Suppressor macrophage (primary cell): ENCODE measurements at places on chromosomes 11 and 22.

GRCh38 chr22:23113067-23113846 is 28.5 kb downstream of the RSPH14 start:
- no peak for DNase-seq

- DNase-seq, result no peak
Measured at GRCh38 chr11:102761646-102762238, 18.7 kb downstream of the MMP10 start.

DNA sequence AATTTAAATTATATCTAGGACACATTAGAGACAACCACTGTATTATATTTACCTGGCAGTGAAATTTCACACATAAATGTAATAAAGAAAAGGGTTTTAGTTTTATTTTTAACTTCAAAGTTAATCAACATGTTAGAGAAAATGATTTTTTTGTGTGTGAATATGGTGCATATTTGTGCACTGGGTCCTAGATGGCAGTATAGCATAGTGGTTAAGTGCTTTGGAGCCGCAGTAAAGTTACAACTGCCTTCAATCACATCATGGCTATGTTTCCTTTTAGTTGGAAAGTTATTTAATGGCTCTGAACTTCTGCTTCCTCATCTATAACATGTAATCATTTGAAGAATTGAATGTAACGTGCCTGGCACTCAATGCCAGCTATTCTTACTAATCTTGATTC is 108.9 kb upstream of the DDI1 start:
- DNase-seq, result peak; percentile 22

DNA sequence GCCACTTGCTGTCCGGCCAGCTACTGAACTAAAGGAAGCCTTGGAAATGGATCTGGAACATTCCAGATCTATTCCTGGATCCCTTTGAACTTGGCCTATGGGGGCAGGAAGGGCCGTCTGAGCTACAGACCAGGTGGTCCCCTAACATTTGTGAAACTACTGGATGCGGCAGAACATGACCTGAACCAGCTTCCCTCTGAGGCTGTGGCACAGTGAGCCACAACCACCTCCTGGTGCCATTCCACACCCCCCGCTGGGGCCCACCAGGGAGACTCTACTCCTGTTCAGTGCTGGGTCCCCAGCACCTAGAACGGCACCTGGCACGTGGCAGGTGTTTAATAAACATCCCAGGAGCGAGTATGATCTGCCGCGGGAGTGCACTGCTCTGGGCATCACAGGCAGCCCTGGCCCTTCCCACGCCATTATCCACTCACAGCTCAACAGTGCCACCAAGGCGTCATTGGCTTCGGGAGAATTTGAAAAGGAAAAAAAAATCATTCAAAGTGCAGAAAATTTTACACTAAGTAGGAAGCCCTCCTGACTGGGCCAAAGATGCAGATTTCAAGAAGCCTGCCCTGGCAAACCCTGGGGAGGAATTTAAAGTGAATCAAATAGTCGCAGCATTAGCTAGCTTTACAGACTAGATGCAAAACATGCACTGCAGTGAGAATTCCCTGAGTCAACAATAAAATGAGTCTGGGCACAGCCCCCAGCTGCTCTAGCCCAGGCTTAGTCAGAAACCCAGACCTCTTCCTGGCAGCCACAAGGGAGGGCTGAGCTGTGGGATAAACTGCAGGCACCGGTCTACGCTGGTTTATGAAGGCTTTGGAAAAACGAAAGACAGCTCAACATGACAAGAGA is 14.3 kb upstream of the EFCAB6 start:
- DNase-seq, result peak; percentile 23

DNA sequence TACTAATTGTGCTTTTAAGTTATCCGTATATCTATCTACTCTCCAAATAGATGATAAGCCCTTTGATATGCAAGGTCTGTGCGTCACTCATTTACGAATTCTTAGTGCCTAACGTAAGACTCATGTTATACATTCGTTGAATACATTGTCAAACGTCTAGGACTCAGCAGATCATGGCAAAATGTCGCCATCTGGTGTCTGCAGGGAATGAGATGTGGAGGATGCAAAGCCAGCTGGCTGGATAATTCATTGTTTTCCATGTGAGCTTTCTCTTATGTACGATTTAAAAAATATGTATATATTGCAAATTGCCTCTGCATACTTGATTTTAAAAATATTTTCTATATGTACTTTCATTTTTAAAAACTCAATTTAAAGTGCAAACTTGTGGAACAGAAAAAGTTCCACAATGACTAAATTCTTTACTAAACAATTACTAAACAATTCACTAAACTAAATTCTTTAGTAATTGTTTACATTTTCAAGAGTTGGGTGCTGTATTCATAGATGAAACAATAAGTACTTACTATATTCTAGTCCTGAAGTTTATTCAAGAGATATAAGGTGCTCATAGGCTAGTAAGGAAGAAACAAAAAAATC is 33.8 kb downstream of the ZNF202 start:
- peak; percentile 65 for DNase-seq

- peak; percentile 71 for DNase-seq
Measured at GRCh38 chr11:18115360-18116127, 9.7 kb upstream of the SAAL1 start.

DNA sequence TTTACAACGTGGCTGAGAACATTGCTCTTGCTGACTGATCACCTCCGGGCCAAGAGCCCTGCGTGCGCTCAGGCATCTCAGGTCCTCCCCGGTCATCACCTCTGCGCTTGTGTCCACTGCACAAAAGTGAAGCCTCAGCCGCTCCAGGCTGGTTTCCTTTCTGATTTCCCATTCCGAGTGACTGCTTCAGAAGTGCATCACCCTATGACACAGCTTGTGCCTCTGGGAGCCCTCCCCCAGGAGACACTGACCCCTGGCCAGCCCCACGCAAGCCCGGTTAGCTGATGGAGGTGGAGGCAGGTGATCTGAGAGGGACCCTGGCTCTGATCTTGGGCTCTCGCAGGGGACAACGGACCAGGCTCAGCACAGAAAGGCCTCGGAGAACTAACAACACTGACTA is 38.3 kb upstream of the GNB1L start:
- DNase-seq, result no peak

DNA sequence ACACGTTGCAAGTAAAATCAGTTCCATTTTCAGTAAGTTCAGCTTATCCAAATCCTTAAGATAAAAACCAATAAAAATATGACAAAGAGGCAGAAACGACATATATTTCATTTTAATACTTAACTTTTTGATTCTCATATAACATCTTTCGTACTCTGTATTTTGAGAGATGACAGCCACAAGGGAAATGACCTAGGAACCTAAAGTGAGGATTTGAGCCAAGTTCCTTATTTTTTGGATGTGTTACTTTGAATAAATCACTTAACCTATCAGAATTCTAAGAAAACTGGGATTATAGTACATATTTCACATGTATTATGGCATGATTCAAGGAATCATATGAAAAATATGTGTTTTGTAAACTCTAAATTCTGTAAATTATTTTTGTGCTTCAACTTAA is 143.6 kb upstream of the TRPC6 start:
- no peak for DNase-seq

GRCh38 chr11:66347425-66348276 is at the start of gene B4GAT1:
TSS of gene B4GAT1 (minus strand) at chr11:66347629. CDS start at chr11:66347545, 84 bp downstream.
- peak; percentile 82 for DNase-seq

DNA sequence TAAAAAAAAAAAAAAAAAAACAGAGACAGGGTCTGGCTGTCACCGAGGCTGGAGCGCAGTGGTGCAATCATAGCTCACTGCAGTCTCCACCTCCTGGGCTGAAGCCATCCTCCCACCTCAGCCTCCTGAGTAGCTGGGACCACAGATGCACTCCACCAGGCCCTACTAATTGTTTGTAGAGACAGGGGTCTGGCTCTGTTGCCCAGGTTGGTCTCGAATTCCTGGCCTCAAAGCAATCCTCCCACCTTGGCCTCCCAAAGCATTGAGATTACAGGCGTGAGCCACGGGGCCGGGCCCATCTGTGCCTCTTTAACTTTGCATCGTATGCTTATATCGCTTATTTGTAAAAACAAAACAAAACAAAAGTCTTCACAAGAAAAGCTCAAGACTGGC is 3.1 kb downstream of the CPT1A start:
- no peak for DNase-seq

DNA sequence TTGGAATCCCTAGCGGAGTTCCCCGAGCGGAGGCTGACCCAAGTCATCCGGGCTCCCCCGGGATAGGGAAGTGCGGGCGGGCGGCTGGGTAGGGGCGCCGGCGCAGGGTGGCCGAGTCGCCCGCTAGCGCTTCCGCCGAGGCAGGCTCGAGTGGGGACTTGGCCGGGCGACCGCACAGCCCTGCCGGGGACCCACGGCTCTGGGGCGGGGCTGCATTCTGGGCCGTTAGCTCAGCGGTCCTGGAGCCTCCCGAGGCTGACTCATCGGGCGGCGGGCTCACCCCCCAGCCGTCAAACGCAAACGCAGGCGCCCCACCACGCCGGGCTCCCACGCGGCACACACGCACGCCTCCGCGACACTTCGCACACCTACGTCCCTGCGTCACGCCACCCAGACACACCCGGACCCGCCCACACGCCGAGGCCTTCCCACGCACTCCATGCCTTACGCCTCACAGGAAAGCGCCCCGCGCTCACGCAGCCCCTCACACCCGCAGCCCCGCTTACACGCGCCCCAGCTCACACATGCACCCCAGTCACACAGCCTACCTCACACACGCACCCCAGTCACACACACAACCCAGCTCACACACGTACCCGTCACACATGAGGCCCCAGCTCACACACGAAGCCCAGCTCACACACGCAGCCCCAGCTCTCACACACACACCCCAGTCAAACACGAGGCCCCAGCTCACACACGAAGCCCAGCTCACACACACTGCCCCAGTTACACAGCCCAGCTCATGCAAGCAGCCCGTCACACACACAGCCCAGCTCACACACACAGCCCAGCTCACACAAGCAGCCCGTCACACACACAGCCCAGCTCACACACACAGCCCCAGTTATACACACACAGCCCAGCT is 1.2 kb downstream of the PHLDB1 start:
- peak; percentile 86 for DNase-seq

GRCh38 chr11:68655406-68655805 is 28.9 kb upstream of the GAL start:
- no peak for DNase-seq

DNA sequence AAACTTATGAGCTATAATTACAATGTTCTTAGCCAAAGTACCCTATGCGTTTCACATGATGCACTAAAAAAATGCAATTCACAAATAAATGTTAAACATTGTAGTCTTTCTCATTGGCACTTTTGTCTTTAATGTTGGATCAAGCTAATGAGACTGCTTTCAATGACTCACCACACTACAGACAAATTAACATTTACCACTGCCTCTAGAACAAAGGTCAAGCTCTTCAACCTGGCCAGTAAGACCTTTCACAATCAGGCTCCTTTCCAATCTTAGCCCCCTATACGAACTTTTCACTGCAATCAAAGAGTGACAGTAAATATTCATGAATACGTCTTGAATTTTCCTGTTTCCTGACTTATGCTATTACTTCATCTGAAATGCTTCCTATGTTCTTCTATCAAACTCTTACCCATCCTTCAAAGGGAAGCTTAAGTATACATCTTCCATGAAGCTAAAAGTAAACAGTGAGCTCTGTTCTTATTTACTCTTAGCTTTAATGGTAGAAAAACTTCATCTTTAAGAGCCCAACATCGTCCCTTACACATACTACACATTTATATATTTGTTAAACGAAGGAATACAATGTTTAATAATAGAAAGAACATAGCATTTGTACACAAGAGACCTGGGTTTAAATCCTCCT is 326.6 kb upstream of the PITPNB start:
- DNase-seq, result no peak

- peak; percentile 33 for DNase-seq
Measured at GRCh38 chr22:45082795-45083194, 73.0 kb upstream of the PHF21B start.

DNA sequence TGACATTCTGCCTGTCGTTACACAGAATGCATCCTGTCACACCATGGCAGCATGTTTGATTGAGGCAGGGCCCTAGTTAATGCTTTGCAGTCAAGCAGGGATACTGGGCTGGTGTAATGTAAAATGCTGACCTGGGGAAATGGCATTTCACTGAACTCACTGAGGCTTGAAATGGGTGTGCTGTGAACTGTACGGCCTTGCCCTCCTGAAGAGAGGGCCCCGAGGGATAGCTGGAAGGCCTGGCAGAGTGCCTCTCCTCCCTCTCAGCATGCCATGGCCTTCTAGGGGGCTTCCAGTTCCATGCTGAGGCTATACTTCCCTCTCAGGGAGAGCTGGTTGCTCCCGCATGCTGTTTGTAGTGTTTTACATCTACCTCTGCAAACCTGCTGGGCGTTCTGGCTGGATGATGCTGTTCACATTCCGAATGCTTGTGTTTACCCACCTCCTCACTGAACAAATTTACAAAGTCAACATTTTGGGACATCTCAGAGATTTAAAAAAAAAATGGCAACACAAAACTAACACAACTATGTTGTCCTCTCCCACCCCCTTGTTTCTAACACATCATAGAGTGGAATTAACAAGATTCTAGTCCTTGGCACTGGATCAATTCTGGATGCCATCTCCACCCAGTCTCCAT is 416.7 kb upstream of the CADM1 start:
- no peak for DNase-seq

- no peak for DNase-seq
Measured at GRCh38 chr11:43685440-43685839, 4.9 kb downstream of the HSD17B12 start.

- peak; percentile 5 for DNase-seq
Measured at GRCh38 chr11:90134478-90135003, at the start of gene NAALAD2. TSS of gene NAALAD2 (plus strand) at chr11:90134663. CDS start at chr11:90134759, 96 bp downstream.

DNA sequence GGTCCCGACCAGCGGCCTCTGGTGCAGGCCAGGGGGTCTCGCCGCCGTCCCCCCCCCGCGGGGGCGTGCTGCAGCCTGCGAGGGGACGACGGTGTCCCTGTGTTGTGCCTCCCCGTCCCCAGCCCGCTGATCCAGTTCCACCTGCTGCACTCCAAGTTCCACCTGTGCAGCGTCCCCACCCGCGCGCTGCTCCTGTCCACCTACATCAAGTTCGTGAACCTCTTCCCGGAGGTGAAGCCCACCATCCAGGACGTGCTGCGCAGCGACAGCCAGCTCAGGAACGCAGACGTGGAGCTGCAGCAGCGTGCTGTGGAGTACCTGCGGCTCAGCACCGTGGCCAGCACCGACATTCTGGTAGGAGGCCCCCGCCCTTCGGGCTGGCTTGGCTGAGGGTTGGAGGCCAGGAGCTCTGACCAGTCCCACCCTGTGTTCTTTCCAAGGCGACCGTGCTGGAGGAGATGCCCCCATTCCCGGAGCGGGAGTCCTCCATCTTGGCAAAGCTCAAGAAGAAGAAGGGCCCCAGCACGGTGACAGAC is 42.8 kb downstream of the MUC6 start:
- no peak for DNase-seq

DNA sequence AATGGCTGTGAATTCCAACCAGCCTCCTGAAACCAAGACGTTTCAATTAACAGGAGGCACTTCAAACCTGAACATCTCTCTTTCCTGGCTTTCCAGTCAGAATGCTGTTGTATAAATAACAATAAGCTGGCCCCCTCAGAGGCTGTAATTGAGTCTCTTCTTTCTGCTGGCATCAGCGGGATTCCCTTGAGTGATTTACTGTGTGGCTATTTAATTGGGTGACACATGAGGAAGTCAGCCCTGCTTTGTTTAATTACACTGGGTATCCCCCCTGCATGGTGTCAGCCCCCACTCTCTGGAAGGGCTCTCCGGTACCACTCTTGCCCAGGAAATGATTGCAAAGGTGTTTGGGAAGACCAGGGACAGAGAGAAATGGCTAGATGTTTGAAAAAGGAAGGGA is 101.6 kb downstream of the NTM start:
- no peak for DNase-seq
